HT1080 (cell line): ENCODE measurements at places on chromosomes 6 and 20. TPM values are rescaled to one million over a fixed set of nuclear protein-coding genes. Genes with fewer than 3 reads are reported as not detected.

The BCAS4 gene
- 24.6 and 27.1 TPM in 2 replicates for total RNA-seq

The GJA1 gene
- total RNA-seq = not detected in 2 replicates

The DEF6 gene
- total RNA-seq = 8.9 and 9.1 TPM in 2 replicates

- no peak for DNase-seq
Measured at GRCh38 chr6:35443341-35444030, 8.7 kb upstream of the FANCE start.

DNA sequence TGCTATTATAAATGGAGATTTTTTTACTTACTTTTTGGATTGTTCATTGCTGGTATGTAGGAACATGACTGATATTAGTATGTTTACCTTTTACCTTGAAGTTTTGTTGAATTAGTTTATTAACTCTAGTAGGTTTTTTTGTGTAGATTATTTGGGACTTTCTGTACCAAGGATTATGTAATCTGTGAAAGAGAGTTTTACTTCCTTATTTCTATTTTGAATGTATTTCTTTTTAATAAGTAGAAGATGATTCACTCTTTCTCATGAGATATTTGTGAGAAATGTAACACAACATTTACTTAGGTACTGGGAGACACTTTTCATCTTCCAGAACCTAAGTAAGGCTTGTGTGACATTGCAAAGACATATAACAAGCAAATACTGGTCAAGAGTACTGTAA lies 473.9 kb upstream of the HS3ST5 start:
- DNase-seq = no peak

- no peak for DNase-seq
Measured at GRCh38 chr6:22926790-22927354, 357.5 kb downstream of the HDGFL1 start.
